ENCODE measurements at places on chromosomes 13 and 19. TPM values are rescaled to one million over a fixed set of nuclear protein-coding genes. Genes with fewer than 3 reads are reported as not detected.

DNA sequence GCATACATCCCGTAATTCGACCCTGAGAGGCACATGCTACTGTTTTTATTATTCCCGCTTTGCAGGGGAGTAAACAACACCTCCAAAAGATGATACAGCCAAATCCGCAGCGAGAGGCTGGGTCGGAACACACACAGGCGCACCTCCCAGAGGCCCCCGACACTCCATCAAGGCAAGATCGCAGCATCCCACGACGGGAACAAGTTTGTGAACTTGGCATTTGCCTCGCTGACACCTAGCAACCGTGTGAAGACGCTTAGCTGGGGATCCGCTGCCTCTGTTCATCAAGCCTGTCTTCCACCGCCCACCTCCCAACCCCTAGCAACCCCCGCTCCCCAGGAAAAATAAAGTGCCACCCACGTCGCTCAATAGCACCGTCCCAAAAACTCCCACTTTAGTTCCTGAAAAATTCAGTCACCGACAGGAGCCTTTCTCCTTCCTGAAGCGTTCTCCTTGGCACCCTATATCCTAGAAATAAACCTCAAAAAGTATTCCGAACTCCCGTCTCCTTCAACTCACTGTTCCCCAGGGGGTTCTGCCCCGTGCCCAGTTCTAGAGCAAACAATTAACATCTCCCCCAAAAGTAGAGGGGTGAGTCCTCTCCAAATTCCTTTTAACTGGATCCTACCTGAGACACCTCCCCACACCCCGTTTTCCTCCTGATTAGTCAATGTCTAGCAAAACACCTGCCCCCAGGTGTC, 1.7 kb downstream of the GNG7 start:
- no peak for DNase-seq

GRCh38 chr19:15316498-15316897, 15.8 kb downstream of the BRD4 start:
- no peak for DNase-seq

- no peak for DNase-seq
Measured at GRCh38 chr13:77492982-77493381, 42.5 kb upstream of the SCEL start.

GRCh38 chr13:32840989-32841713, 175.1 kb upstream of the KL start:
- DNase-seq: no peak

DNA sequence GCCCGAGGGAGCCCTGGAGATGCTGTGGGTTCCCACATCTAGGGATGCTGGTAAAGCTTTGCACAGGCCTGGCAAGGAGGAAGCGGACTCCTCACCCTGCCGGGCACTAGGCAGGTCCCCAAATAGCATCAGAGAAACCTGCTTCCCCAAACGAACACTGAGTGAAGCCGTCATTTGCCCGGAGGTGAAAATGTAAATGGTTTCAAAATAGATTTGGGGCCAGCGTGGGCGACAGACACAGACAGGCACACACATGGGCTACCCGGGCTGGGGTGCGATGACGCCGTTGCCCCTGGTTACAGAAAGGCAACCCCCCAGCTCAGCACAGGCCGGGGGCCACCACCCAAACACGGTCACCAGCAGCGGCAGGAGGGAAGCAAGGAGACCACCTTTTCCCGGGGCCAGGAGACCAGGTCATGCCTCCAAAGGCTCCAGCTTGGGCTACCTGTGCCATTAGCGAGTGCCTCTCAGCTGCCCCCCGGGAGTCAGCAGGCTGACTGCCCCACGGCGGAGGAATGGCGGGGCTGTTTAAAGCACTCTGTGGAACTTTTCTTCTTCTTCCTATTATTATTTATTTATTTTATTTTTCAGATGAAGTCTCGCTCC, 47.5 kb upstream of the NDUFS7 start:
- no peak for DNase-seq

DNA sequence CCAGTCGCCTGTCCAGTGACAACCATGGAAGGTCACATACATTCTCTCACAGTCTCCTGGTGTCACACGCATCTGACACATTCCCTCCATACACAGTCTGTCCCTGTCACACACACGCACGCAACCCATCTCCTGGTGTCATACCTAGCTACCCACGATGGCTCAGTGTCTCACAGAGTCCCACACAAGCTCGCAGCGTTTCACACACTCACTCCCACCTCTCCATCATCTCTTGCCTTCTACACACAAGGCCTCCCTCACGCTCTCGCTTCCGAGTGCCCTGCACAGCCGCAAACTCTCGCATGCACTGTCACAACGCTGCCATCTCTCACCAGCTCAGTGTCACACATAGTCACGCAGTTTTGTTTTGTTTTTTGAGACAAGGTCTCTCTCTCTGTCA, 1.2 kb upstream of the GNG8 start:
- no peak for DNase-seq

Gene ZNF677
- 56.3 TPM for polyA plus RNA-seq

Gene ZNF546
- polyA plus RNA-seq: 6.0 TPM

Data from right renal pelvis (tissue), 4 donors.